ENCODE measurements at places on chromosomes 11 and 22.

DNA sequence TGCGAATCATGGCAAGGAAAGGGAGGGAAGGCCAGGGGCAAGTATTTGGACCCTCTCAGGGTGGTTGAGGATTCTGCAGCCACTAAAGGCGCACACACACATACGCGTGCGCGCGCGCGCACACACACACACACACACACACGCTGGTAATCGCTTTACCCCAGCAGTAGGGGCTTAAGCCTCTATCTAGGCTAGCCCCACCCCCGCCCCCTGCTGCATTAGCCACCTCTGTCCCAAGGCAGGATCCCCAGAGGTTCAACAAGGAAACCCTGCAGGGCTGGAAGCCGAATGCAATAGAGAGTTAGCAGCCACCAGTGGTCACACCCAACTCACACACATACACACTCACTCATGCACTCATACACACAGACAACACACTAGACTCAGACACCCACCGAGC lies 28.6 kb upstream of the ELFN2 start:
- H3K27ac ChIP-seq = no peak overlapping the region
- no peak for DNase-seq
- no peaks in the 10 kb centered on the region for H3K4me1 ChIP-seq
- no peak overlapping the region for H3K4me3 ChIP-seq

- H3K36me3 ChIP-seq = no peaks in the 10 kb centered on the region
- H3K27me3 ChIP-seq = peaks cover 1% of the 10 kb centered on the region
- no peak overlapping the region for H3K4me3 ChIP-seq
These were observed 12.3 kb downstream of the KCNJ1 start for GRCh38 chr11:128854841-128855240.

GRCh38 chr11:34395916-34396550 lies 38.2 kb upstream of the ABTB2 start:
- peaks cover 8% of the 10 kb centered on the region for H3K36me3 ChIP-seq
- H3K27ac ChIP-seq = no peak overlapping the region
- H3K4me3 ChIP-seq = no peak overlapping the region
- H3K27me3 ChIP-seq = peaks cover 14% of the 10 kb centered on the region
- H3K4me1 ChIP-seq = no peaks in the 10 kb centered on the region

- peak overlapping the region; percentile 98 for H3K27ac ChIP-seq
- H3K27me3 ChIP-seq = no peaks in the 10 kb centered on the region
- peak overlapping the region; percentile 93 for H3K4me3 ChIP-seq
- peaks cover 37% of the 10 kb centered on the region for H3K4me1 ChIP-seq
- DNase-seq = peak; percentile 85
- peaks cover 49% of the 10 kb centered on the region for H3K36me3 ChIP-seq
These were observed 2.1 kb downstream of the LPXN start for GRCh38 chr11:58573451-58574104.

- peaks cover 14% of the 10 kb centered on the region for H3K4me1 ChIP-seq
- H3K36me3 ChIP-seq = peaks cover 7% of the 10 kb centered on the region
- no peaks in the 10 kb centered on the region for H3K27me3 ChIP-seq
- no peak overlapping the region for H3K4me3 ChIP-seq
These were observed 8.6 kb downstream of the SNAP29 start for GRCh38 chr22:20867179-20868024.

DNA sequence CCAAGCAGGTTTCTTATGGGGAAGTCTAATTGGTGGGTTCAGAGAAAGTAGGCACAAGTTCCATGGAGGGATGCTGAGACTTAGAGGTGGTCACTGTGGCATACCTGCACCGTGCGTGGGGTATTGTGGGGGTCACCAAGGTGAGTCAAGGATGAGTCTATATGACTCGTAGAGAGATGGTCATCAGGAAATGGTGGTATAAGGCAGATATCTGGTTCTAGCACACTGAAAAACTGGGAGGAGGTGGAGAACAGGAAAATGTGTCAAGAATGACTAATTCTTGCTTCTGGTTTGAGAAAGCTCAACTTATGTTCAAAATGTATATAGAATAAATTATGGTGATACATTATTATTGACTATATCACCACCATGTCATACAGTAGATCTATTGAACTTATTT lies 258.1 kb downstream of the RAB38 start:
- no peak overlapping the region for H3K27ac ChIP-seq
- H3K27me3 ChIP-seq = peaks cover 4% of the 10 kb centered on the region
- H3K36me3 ChIP-seq = no peaks in the 10 kb centered on the region
- DNase-seq = no peak
- H3K4me1 ChIP-seq = no peaks in the 10 kb centered on the region

DNA sequence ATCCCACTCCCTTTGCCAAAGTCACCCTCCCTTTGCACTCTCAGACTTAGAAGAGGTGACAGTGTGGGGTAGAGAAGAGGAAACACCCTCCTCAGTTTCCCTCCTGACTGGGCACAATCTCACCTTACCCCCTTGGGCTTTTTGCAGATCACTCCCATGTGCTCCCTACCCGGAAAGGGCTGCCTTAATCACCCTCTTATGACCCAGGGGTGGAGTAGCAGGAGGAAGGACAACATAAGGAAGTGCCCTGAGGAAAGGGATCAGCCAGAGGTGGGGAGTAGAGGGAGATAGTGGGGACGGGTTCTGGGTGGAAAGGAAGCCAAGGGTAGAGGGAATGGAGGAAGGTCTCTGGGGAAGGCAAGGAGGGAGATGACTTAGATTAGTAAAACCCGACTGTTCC lies 52.0 kb downstream of the NRXN2 start:
- no peak overlapping the region for H3K27ac ChIP-seq
- peaks cover 2% of the 10 kb centered on the region for H3K4me1 ChIP-seq

Data from activated CD8-positive, alpha-beta T cell treated with anti-CD3 and anti-CD28 coated beads for 36 hours (primary cell).